ENCODE measurements at places on chromosomes 6 and 20. TPM values are rescaled to one million over a fixed set of nuclear protein-coding genes. Genes with fewer than 3 reads are reported as not detected.

GRCh38 chr20:62764156-62764935, 31.9 kb upstream of the MRGBP start:
- no peak for DNase-seq

- DNase-seq = no peak
Measured at GRCh38 chr6:55937261-55937947, 62.0 kb upstream of the BMP5 start.

GRCh38 chr6:12957321-12958051, 240.9 kb downstream of the PHACTR1 start:
- DNase-seq = peak; percentile 77

- DNase-seq = no peak
Measured at GRCh38 chr6:91161246-91161645, 574.4 kb upstream of the MAP3K7 start.

GRCh38 chr6:26033941-26034354, 53.3 kb upstream of the HFE start:
- DNase-seq = no peak

DNA sequence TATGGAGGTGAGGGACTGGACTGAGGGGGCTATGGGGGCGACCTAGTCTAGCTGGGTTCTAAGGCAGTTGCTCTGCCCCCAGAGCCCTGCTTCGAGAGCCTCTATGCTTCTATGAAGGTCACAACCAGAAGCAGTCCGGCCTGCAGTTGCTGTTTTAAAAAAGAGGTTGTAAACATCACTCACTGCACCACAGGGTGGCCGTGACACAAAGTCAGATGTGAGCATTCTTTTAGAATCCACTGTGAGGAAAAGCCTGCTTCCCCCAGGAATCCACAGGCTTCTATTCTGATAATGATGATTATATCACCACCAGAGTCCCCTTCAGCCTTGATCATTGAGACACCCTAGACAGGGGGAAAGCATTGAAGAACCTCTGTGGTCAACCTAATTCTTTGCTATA, 229.7 kb upstream of the AGPAT4 start:
- DNase-seq = no peak

- peak; percentile 85 for DNase-seq
Measured at GRCh38 chr6:31399589-31400466, 3.6 kb upstream of the MICA start.

GRCh38 chr6:5511954-5512353, 250.6 kb downstream of the FARS2 start:
- DNase-seq = no peak

- no peak for DNase-seq
Measured at GRCh38 chr20:35260426-35260825, 17.5 kb downstream of the MMP24OS start.

GRCh38 chr20:36408219-36408618, 102.1 kb downstream of the DLGAP4 start:
- DNase-seq = no peak

DNA sequence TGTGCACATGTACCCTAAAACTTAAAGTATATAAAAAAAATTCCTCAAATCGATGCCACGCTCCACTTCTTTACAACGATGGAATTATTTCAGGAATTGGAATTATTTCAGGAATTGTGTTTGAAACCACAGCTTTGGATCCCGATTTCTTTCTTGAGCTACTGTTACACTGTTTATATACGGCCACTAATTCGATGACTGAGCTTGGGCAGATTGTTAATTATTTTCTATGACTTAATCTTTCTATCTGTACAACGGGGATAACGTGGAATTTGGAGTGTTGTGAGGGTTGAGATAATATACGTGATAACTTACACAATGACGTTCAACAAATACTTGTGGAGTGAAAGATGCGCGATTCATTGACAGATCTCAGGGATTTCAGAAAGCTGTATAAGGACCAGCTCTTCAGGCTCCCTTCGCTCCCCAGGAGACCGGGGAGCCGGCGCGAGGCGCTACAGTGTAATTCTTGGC, 171.3 kb downstream of the SLC16A10 start:
- no peak for DNase-seq

DNA sequence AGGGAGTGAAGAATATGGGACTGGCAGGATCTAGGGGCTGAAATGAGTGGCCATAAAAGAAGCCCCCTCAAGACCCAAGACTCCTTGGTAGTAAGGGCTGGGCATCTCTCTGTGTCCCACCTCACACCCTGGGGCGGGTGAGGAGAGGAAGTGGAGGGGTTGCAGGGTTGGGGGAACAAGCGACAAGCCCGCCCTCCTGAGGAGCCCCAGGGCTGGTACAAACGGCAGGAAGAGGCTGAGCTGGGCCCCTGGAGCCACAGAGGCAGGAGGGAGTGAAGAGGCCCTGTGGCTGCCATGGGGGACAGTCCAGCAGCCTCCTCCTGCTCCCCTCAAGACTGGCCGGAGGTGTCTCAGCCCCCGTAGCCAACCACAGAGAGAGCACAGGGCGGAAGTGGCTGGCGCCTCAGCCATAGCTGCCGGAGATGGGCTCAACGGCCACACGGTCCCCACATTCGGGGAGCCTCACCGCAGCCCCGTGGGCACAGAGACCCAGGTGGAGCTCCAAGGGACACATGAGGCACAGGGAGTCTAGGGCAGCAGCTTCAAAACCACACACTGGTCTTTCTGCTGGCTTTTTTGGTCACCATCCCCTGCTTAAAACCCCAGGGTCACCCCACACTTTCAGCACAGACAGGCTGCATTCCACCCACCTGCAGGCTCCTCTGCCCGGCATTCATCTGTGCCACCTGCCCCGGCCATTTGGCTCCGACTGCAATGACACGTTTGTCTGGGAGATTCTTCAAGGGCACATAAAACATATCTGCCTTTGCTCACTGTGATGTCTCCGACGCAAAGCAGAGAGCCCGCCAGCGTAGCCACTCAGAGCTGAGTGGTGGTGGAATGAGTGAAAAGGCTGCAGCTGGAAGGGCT, 524 bp downstream of the C20orf203 start:
- DNase-seq = no peak

DNA sequence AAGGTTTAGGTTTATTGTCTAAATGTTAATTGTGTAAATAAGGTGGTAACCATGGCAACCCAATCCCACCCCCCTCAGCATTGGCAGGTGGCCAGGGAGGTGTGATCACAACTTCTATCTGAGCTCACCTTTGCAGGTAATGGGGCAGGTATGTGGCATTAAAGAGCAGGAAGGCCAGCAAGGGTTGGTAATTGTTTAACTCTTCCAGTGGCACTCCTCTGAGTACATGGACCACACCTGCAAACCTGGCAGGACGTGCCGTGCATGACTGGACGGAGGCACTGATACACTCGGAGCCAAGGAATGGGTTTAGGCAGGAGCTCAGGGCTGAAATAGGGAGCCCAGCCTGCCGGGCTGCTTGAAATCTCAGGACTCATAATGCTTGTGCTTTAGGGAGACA, 107.0 kb upstream of the BMP2 start:
- DNase-seq = no peak

GRCh38 chr20:50977066-50978021, 18.7 kb downstream of the MOCS3 start:
- no peak for DNase-seq

REM1 gene
- 6.9 TPM for polyA plus RNA-seq

FRK gene
- polyA plus RNA-seq = 4.6 TPM

SRMS gene
- polyA plus RNA-seq = 0.13 TPM

SERPINB1 gene
- 32.6 TPM for polyA plus RNA-seq
